ENCODE measurements at places on chromosomes 1 and 21. TPM values are rescaled to one million over a fixed set of nuclear protein-coding genes. Genes with fewer than 3 reads are reported as not detected.

The PRKAB2 gene
- total RNA-seq = 7.2 TPM

The L1TD1 gene
- total RNA-seq = not detected

The HLX gene
- 8.5 TPM for total RNA-seq

The TNFSF18 gene
- 143 TPM for total RNA-seq

The CNIH3 gene
- 0.98 TPM for total RNA-seq

The YY1AP1 gene
- total RNA-seq = 54.5 TPM

The NHLH2 gene
- not detected for total RNA-seq

The SLC1A7 gene
- total RNA-seq = not detected

The HUNK gene
- total RNA-seq = under 0.01 TPM

The CDC20 gene
- 73.2 TPM for total RNA-seq

The CYP2J2 gene
- 0.19 TPM for total RNA-seq

The HCRTR1 gene
- 1.3 TPM for total RNA-seq

The OR2T29 gene
- not detected for total RNA-seq

The SELP gene
- 14.8 TPM for total RNA-seq

The MIXL1 gene
- not detected for total RNA-seq

The AMPD1 gene
- not detected for total RNA-seq

The S100A14 gene
- not detected for total RNA-seq

The CBR3 gene
- 10.9 TPM for total RNA-seq

The PLPPR4 gene
- total RNA-seq = 0.19 TPM

The ALG14 gene
- 2.0 TPM for total RNA-seq

The SPRR4 gene
- not detected for total RNA-seq

The CD1C gene
- not detected for total RNA-seq

The SAMSN1 gene
- 4.9 TPM for total RNA-seq

The C1orf21 gene
- 17.3 TPM for total RNA-seq

The PADI4 gene
- not detected for total RNA-seq

The DCST2 gene
- not detected for total RNA-seq

The PTGFRN gene
- 97.0 TPM for total RNA-seq

The FMO4 gene
- 1.2 TPM for total RNA-seq

The SLFNL1 gene
- 0.57 TPM for total RNA-seq

The NEGR1 gene
- 4.9 TPM for total RNA-seq

The ZBTB8A gene
- 9.1 TPM for total RNA-seq

The AMY1C gene
- not detected for total RNA-seq

The OR2L5 gene
- total RNA-seq = not detected

The PDC gene
- total RNA-seq = not detected

The SNAPIN gene
- 45.2 TPM for total RNA-seq

The DIO1 gene
- total RNA-seq = not detected

Measured in vein endothelial cell (primary cell).